ENCODE measurements at places on chromosomes 7 and 10.

GRCh38 chr7:141584935-141585334 is 33.7 kb downstream of the AGK start:
- no peak for DNase-seq

DNA sequence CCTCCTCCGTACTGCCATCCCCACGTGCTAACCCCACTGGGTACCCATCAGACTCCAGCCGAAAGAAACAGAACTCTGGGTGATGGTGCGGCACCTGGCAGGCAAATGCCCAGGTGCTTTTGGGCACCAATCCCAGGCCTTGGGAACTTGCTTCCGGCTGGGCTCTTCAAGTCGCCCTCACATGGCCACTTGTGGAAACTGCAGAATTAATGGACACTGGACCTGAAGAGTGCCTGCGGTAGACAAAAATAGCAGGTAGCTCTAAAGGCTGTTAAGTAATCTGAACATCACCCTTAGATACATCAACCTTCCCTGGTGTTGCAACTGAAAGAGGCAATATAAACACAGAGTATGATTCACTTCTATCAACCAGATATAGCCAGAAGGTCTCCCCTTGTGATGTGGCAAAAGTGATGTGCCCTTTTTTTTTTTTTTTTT is 644.4 kb downstream of the GRM8 start:
- DNase-seq = peak; percentile 17

GRCh38 chr7:120462991-120463390 is 190.0 kb downstream of the KCND2 start:
- DNase-seq = no peak

DNA sequence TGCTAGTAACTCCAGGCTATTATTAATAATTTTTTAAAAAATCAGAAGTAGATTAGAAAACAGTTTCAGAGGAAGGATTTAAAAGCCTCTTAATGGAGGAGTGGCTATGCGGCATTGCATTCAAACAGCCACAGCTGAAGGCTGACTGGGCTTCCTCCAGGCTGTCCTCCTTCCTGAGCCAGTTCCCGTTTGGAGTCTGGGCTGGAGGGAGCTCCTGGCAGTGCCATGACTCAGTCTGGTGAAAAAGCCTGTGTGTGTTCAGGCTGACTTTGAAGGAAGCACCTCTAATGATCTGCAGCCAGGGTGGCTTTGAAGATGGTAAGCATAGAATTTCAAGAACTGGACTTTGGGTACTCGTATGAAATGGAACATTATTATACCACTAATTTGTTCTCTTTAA is 134.6 kb downstream of the DPP6 start:
- DNase-seq = no peak
